ENCODE measurements at places on chromosomes 1 and 21.

- no peak for DNase-seq
These were observed 780.6 kb downstream of the LTN1 start for GRCh38 chr21:28212061-28212460.

- no peak for DNase-seq
These were observed 43.2 kb downstream of the HLCS start for GRCh38 chr21:36923270-36923669.

GRCh38 chr1:210366767-210367166 lies 38.1 kb downstream of the HHAT start:
- no peak for DNase-seq

DNA sequence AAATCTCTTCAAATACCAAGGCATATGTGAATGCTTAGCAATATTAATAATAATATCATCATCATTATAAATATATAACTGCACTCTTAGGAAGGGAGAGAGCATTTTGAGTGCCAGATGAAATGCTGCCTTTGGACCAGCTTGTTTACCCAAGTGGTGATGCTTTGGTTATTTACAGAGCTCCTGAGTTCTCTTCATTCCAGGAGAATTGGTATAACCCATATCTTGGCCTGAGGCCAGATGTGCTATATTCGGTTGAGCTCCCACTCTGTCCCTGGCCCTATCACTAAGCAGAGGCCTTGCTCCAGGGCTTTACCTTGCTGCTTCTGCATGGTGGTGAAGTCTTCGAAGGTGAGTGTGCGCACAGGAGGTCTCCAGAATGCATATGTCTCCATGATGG lies 89.4 kb downstream of the TBX15 start:
- no peak for DNase-seq

- no peak for DNase-seq
These were observed 238.5 kb downstream of the PTGER3 start for GRCh38 chr1:70809069-70809468.

DNA sequence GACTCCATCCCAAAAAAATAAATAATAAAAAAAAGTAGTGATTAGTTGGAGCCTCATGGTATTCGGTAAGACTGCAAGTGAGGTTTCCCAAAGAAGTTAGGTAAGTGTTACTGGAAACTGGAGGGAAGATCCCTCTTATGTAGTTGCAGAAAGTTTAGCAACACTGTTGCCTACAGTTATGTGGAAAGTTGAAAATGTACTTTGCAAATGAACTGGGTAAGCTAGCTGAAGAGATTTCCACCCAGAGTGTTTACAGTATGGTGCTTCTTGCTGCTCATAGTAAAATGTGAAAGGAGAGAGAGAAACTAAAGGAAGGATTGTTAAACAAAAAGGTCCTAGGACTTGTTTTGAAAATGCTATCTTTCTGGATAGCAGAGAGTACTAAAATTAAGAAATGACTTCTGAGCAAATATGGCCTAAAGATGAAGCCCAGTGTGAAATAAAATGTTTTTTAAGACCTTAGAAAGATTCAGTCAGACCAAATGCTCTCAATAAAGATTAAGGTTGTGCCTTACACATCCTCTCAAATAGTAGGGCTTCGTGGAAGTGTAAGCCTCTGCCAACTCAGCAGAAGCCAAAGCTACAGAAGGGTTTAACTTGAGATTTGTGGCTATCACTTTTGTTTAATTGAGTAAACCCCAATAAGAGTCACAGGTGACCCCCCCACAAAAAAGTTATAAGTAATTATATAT lies 31.5 kb downstream of the RPS6KC1 start:
- DNase-seq = no peak

- no peak for DNase-seq
These were observed 33.5 kb downstream of the TRIM11 start for GRCh38 chr1:228373004-228373680.

GRCh38 chr1:8628606-8629005 lies 188.8 kb downstream of the RERE start:
- DNase-seq = no peak

GRCh38 chr1:224064150-224064549 lies 49.8 kb upstream of the FBXO28 start:
- no peak for DNase-seq

DNA sequence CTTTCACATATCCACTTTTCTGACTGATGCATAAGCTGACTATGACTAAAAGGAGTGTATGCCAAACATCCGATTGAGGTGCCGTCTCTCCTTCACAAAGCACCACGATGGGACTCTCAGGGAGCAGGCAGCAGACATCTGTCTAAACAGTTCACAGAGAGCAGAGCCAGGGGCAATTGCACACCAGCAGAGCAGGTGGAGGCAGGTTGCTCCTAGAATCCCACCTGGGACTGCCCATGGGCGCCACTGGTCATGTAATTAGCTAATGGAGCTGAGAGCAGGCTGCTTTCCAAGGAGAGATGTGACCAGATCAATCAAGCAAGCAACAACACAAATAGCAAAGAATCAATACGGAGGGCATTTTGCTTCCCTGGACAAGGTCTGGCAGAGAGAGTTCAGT lies 30.5 kb upstream of the COA6 start:
- DNase-seq = no peak

GRCh38 chr21:16421965-16422364 lies 692.2 kb downstream of the USP25 start:
- no peak for DNase-seq

- peak; percentile 94 for DNase-seq
These were observed 51.5 kb downstream of the PTPRF start for GRCh38 chr1:43582162-43582566.

- no peak for DNase-seq
These were observed 267.8 kb upstream of the NCAM2 start for GRCh38 chr21:20730441-20730840.

DNA sequence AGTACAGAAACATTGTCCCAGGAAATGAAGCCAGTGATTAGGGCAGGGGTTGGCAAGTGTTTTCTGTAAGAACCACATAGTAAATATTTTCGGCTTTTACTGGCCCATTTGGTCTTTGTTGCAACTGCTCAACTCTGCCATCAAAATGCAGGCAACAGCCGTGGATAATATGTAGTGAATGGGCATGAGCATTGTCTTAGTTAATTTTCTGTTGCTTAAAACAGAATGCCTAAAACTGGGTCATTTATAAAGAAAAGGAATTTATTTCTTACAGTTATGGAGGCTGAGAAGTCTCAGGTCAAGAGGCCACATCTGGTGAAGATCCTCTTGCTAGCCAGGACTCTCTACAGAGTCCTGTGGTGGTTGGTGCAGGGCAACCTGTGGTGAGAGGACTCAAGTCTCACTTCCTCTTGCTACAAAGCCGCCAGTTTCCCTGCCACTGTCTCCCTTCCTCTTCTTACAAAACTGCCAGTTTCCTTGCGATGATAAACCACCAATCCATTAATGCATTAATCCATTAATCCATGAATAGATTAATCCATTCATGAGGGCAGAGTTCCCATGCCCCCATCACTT lies 166.4 kb downstream of the PSMG1 start:
- peak; percentile 77 for DNase-seq

GRCh38 chr1:30756545-30757351 lies 826 bp downstream of the LAPTM5 start:
- DNase-seq = peak; percentile 92

- DNase-seq = peak; percentile 35
These were observed 75.5 kb upstream of the IPO9 start for GRCh38 chr1:201753492-201753891.

DNA sequence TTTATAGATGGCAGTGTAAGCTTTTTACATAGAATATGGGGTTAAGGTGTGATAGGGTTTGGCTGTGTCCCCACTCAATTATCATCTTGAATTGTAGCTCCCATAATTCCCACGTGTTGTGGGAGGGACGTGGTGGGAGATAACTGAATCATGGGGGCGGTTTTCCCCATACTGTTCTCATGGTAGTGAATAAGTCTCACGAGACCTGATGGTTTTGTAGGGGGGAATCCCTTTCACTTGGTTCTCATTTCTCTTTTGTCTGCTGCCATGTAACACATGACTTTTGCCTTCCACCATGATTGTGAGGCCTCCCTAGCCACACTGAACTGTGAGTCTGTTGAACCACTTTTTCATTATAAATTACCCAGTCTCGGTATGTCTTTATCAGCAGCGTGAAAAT lies 290.3 kb upstream of the B3GALT2 start:
- DNase-seq = no peak

- no peak for DNase-seq
These were observed 112.3 kb downstream of the GLIS1 start for GRCh38 chr1:53626616-53627015.

DNA sequence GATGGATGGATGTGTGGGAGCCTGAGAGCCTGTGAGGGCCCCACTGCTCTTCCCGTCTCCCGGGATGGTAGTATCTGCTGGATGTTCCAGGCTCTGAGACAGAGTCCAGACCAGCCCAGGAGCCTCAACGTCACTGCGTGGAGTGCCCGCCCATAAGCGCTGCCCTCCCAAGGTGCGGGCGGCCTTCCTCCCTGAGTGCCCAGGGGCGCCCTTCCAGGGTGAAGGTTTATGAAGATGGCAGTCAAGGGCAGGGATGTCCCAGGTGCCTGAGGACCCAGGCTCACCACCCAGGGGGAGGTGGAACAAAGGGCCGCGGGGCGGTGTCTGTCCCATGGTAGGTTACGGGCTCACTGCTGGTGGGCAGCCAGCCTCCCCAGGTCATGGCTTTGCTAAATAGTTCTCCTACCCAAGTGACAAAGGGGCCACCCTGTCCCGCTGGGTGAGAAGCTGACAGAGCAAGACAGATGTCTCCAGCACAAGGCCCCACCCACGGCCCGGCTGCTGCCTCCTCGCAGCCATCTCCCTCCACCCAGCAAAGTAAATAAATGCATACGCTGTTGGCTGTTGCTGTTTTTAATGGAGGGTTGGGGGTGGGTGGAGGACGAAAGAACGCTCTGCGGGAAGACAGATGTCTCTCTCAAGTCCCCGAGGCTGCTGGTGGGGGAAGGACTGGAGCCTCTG lies 9.0 kb upstream of the GPR153 start:
- no peak for DNase-seq

GRCh38 chr21:26391166-26391565 lies 181.9 kb downstream of the CYYR1 start:
- DNase-seq = no peak

GRCh38 chr1:113542221-113542701 lies 151.9 kb downstream of the MAGI3 start:
- DNase-seq = peak; percentile 84

GRCh38 chr1:109148987-109149561 lies 35.2 kb downstream of the ELAPOR1 start:
- DNase-seq = no peak

GRCh38 chr1:194848846-194849245 lies 1662.4 kb upstream of the B3GALT2 start:
- DNase-seq = no peak

DNA sequence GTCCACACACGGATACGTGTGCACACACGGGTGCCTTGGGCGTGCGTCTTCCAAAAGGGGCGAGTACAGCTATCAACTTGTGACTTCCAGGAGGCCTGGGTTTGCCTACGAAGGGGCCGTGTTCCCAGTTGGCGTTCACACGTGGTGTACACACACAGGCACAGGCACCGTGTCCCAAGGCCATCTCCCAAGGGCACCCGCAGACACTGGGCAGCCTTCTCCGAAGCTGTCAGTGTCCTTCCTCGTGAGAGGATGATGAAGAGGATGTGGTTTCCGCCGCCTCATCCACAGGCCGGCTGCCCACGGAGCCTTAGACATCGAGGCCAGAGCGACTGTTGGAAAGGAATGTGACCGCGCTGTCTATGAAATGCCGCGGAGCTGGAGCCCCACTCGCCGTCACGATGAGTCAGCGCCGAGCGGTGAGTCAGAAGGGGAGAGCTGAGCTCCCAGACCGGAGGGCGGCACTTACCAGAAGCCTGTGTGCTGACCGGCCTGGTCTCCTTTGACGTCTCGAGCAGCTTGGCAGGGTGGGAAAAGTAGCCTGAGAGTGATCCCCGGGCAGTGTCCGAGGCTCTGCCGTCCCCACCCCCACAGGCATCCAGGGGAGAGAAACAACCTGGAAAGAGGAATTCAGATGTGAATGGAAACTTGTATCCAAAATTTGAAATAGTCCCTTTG lies 141.4 kb upstream of the ARHGEF16 start:
- peak; percentile 99 for DNase-seq

DNA sequence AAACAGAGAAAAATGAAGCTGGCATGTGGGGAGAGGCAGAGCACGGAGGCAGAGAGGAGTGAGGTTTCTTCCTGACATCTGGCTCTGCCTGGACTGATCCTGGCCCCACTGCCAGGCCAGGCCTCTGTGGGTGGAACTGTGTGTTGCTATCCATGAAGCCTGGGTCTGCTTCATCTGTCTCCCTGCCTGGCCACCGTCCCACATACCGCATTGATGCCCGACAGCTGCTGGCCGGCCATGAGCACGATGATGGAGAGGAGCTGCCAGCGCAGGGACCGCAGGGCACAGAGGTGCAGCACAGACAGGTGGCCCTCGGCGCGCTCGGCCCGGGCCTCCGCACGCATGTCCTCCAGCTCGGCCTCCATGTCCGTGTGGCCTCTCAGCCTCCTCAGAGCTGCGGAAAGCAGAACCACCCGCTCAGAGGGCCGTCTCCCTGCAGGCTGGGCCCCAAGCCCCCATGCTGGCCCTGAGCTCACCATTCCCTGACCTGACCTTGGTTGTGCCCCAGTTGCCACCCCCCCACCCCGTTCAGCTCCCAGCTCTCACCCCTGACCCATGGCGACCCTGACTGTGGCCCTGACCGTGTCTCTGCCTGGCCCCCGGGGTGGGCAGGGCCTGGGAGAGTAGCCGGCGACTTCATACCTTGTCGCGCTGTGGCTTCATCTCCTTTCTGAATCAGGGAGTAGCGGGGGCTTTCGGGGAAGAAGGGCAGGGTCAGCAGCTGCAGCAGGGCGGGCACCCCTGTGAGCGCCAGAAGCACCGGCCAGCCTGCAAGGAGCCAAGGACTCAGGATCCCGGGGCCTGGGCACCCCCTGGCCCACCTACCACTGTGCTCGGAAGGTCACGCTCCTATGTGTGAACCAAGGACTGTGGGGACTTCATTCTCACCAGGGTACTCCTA lies 11.5 kb downstream of the SLC2A7 start:
- DNase-seq = no peak

- no peak for DNase-seq
These were observed 113.4 kb upstream of the HOOK1 start for GRCh38 chr1:59701376-59701775.

- no peak for DNase-seq
These were observed 234.3 kb upstream of the NFIA start for GRCh38 chr1:60847855-60848582.

GRCh38 chr21:44064852-44065403 lies 42.3 kb upstream of the PWP2 start:
- DNase-seq = no peak

DNA sequence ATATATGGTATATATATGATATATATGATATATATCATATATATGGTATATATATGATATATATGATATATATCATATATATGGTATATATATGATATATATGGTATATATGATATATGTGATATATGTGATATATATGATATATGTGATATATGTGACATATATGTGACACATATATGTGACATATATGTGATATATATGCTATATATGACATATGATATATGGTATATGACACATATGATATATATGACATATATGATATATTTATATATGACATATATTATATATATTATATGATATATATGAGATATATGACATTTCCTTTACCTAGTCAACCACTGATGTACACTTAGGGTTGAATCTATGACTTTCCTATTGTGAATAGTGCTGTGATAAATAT lies 36.1 kb upstream of the EEIG2 start:
- DNase-seq = no peak

- no peak for DNase-seq
These were observed 19.4 kb downstream of the PRPF38A start for GRCh38 chr1:52423771-52424170.

- no peak for DNase-seq
These were observed 71.9 kb upstream of the GOLT1A start for GRCh38 chr1:204285436-204286305.
